Brain pericyte (primary cell): ENCODE measurements at places on chromosomes 5 and 9.

DNA sequence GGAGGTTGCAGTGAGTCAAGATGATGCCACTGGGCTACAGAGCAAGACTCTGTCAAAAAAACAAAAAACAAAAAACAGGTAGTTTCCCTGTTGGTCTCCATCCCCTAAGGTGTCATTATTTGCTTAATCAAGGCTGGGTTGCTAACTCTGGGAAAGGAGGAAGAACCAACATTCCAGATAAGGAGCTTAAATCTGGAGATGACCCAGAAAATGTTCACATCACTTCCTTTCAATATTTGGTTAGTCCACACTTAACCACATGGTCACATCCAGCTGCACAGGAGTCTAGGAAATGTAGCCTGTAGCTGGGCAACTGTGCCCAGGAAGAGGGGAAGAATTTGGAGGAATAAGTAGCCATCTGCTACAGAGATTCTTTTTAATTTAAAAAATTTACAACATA lies 25.9 kb upstream of the MEGF9 start:
- DNase-seq: no peak

- no peak for DNase-seq
Observed at GRCh38 chr5:175344331-175345195, 99.4 kb downstream of the DRD1 start.

- DNase-seq: no peak
Observed at GRCh38 chr5:160657622-160658458, 194.2 kb downstream of the ATP10B start.

DNA sequence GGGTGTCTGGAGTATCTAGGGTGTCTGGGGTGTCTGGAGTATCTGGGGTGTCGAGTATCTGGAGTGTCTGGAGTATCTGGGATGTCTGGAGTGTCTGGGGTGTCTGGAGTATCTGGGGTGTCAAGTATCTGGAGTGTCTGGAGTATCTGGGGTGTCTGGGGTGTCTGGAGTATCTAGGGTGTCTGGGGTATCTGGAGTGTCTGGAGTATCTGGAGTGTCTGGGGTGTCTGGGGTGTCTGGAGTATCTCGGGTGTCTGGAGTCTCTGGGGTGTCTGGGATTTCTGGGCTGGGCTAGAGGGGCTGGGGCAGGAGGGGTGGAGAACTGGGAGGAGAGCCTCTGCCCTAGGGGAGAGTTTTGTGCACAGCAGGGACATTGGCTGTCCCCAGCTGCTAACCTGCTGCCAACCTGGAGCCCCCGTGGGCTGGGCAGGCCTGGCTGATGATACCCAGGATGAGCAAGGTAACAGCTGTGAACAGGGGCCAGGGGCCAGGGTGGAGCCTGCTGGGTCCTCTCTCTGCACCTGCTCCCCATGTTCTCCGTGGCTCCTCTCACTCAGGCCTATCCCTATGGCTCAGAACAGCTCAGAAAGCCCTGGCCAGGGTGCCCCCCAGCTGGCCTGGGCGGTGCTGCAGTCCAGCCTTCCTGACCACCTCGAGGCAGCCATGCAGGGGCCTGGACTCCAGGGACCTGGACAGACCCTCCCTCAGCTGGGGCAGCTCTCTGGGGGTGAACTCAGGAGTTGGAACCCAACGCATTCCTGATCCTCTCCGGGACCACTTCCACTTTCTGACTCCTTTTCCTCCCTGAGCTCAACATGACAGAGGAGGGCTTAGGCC lies 29.9 kb downstream of the LHX3 start:
- DNase-seq: no peak

DNA sequence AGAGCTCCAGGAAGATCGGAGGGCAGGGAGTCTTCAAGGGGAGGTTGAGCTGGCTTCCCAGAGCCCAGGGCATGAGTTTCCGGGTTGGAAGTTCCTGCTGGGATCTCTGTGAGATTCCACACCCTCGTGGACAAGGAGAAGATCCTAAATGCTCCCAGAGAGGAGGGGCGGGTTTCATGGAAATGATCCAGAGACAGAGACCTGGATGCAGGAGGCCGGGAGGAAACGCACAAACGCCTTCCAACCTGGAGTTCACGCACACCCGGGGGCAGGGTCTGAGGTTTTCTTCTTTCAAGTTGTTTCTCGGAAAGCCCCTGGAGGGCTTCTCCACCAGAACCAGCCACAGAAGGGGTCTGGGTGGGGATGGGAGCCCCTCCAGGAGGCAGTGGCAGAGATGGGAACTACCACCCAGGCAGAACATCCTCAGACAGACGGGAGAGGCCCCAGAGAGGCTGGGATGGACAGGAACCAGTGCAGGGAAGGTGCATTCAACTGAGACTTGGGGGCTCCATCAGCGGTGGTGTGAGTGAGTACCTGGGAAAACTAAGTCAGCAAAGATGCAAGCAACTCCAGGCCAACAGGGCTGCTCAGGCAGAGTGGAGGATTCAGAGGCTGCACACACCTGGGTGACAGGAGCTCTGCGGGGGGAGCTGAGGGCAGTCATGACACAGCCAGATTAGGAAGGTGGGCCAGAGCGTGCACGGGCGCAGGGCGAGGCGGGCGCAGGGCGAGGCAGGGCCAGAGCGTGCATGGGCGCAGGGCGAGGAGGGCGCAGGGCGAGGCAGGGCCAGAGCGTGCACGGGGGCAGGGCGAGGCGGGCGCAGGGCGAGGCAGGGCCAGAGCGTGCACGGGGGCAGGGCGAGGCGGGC lies 52.1 kb upstream of the EXOC3 start:
- no peak for DNase-seq

GRCh38 chr5:41778410-41778809 lies 91.8 kb downstream of the OXCT1 start:
- no peak for DNase-seq
